ENCODE measurements at places on chromosomes 1 and 21.

- no peak for DNase-seq
Observed at GRCh38 chr1:90726425-90726985, 9.4 kb upstream of the BARHL2 start.

DNA sequence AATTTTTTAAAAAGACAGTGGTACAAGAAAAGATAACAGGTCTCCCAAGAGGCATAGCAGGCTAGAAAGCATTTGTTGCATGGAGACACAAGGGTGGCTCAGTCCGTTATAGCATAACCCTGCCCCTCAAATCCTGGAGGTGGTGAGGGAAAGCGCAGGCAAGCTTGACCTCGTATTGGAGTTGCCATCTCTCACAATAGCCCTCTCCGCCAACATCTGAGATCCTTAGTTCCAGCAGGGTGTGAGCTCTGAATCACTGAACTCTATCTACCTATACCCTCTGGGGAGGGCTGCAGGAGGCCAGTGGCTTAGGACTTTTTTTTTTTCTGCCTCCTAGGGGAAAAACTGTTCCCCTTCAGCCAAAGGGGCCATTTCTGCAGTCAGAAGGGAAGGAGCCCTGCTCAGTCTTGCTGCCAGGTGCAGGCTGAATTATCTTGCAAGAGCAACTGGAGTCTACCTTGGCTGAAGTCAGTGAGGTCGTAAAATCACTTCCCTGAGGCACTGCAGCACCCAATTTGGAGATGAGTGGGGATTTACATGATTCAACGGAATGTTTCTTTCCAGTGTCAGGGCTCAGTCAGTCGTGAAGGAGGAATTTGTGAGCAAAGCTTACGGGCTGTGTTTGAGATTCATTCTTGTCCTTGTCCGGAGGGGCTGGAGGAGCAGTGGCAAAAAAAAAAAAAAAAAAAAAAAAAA lies 17.2 kb upstream of the C8A start:
- DNase-seq, result no peak

- DNase-seq, result no peak
Observed at GRCh38 chr1:40392221-40392620, 18.7 kb downstream of the SMAP2 start.

DNA sequence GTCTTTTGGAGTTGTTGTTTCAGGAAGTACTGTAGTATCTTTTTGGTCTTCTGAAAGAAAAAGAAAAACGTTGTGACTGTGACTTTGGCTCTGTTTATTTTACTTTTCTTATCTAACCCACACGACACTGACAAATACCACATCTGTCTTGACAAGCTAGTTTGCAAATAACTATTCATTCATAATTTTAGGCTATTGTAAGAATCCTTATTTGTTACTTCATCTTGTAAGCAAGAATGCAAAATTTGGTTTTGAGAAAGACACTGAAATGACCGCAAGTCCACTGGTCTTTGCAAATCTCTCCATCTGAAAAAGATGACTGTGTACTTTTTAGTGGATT lies 12.7 kb downstream of the TGFB2 start:
- no peak for DNase-seq

DNA sequence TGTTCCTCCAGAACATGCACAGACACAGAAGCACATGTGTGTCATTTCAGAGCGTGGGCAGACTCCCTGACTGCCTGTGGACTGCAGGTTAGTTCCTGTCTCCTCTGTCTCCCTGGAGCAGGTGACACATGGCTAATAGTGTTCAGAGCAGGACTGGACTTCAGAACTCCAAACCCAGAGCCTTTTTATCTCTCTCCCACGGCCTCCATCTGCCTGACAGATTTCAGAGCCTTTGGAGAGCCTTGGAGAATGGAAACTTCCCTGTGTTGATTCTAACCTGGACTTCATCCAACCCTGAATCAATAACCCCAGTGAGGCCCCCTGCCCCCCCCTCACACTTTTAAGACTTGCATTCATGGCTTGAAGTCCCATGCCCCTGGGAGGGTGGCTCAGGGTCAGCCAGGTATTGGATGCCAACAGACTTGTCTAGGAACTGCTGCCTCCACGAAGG lies 44.4 kb downstream of the C1orf198 start:
- DNase-seq, result no peak

DNA sequence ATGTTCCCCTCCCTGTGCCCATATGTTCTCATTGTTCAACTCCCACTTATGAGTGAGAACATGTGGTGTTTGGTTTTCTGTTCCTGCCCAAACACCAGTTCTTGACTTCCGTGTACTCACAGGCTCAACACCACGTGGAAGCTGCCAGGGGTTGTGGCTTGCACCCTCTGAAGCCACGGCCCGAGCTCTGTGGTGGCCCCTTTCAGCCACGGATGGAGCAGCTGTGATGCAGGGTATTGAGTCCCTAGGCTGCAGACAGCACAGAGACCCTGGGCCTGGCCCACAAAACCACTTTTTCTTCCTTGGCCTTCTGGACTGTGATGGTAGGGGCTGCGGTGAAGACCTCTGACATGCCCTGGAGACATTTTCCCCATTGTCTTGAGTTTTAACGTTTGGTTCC lies 111.6 kb downstream of the SYT14 start:
- DNase-seq, result no peak

DNA sequence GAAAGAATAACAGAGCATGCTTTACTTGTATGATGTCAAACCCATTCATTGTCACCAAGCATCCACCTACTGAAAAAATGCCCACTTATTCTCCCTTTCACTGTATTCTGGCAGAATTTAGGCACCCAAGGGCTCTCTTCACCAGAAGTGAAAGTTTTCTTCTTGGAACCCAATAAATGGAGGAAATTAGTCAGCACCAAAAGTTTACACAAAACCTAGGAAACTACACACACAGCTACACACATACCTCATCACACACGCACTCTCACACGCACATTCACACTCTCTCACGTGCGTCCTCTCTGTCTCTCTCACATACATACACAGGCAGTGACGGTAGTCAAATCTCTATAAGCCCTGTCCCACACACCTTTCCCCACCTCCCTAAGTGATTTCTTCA lies 37.6 kb downstream of the MCOLN2 start:
- no peak for DNase-seq

DNA sequence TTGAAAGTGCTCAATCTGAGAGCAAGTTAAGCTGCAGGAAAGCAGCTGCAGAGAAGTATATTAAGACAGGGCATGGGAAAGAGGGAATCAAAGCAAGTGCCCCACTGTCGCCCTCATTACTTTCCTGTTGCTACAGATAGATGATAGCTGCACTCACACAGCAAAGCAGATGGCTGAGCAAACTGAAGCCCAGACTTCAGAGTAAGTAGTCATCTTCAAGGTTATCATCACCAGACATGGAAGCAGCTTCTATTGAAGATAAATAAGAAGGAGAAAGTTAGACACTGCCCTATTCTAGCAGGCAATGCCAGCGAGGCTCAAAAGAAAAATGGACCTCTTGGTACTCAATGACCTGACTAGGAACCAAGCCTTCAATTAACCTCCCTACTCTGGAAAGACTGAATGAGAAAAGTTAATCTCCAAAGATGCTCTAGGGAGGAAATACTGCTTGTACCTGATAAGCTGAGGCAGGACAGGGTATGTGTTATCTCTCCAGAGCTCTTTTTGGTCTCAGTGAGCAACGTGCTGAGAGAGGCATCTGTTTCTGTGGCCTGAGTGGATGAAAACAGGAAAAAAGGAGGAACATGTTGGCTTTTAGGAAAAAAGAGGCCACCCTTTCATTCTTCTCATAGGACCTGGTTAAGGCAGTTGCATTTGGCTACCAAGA lies 11.1 kb upstream of the MRPL9 start:
- DNase-seq, result no peak

- no peak for DNase-seq
Observed at GRCh38 chr1:36731226-36732014, 248.7 kb upstream of the CSF3R start.

DNA sequence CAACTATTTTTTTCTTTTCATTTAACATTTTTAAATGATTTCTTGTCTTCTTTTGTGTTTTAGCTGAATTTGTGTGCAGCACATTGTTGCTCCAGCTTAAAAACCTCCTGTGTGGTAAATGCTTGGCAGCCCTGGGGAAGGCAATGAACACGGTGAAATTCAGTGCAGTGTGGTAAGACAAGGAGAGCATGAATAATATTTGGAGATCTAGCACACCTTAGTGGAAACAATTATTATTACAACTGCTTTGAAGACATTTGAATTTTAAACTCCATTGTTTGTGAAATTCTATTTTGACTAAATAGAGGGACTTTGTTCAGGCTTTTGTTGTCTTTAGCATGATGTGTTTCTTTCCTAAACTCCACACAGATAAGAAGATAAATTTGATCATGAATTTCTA lies 242.6 kb upstream of the CXADR start:
- no peak for DNase-seq

GRCh38 chr1:25068829-25069228 lies 138.8 kb upstream of the RUNX3 start:
- DNase-seq, result no peak

- DNase-seq, result no peak
Observed at GRCh38 chr1:168261390-168261789, 19.3 kb upstream of the TBX19 start.

- DNase-seq, result no peak
Observed at GRCh38 chr1:43711049-43711448, 3.7 kb downstream of the ST3GAL3 start.

DNA sequence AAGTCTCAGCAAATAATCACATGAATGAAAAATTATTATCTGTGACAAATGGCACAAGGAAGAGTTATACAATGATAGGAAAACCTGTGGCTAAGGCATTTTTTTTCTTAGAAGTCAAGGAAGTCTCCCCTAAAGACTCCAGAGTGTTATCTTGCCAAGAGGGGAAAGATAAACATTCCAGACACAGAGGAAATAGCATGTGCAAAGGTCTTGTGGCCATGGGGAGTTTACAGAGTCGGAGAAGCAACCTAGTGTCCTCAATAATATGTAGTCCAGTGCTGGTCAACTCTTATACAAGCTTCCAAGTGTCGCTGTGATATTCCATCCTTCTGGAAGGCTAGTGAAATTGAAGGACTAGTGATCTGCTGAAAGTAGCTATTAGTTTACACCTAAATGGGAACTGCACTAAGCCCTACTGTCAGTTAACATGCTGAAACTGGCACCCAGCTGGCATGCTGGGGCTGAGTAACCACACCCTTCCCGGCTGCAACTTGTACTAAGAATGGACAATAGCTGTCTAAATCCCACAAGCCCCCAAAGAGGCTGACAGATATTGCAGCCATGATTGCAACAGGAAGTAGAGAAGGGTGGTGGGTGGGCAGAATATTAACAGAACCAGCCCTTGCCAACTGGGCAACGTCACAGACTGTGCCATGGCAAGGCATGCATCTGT lies 11.5 kb upstream of the ATP1B1 start:
- no peak for DNase-seq

- DNase-seq, result no peak
Observed at GRCh38 chr1:58391056-58391455, 155.5 kb downstream of the OMA1 start.

- no peak for DNase-seq
Observed at GRCh38 chr1:168230709-168231108, 4.9 kb downstream of the SFT2D2 start.

- DNase-seq, result no peak
Observed at GRCh38 chr1:179881642-179882252, 338 bp upstream of the TOR1AIP1 start.

DNA sequence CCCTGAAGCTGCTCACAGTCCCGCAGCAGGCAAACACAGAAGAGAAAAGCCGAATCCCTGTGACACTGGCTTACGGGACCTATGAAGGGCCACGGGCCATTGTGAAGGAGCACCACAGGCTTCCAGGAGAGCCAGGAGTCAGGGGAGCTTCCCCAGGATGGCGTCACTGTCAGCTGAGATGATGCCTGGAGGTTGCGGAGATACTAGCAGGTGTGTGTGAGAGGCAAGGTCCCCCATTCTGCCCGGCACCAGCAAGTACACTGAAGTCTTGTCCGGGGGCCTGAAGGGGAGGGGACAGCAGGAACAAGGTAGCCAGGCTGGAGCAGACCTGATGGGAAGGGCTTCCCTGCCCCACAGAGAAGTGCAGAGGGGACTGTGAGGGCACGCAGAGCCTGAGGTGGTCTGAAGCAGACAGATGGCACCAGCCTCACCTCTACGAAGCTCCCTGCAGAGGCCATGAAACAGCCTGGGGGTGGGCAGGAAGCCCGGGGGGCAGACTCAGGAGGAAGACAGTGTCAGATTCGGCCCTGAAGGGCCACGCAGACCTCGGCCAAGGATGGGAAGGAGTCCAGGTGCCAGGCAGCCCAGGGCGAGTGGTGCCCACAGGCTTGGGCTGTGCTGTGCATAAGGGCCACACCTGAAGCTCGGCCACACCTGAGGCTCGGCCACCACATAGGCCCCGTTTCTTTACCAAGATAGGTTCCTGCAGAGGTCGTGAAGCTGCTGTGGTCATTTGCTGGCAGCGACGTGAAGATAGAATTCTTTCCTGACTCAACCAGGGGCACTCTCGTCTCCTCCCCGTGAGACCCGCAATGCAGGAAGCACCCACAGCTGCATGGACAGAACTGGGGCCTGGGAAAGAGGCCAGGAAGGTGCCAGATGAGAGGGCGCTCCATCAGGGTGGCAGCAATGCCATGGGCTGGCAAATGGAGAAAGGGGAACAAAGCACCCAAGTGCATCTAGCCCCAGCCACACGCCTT lies 10.1 kb downstream of the TCP10L start:
- no peak for DNase-seq

DNA sequence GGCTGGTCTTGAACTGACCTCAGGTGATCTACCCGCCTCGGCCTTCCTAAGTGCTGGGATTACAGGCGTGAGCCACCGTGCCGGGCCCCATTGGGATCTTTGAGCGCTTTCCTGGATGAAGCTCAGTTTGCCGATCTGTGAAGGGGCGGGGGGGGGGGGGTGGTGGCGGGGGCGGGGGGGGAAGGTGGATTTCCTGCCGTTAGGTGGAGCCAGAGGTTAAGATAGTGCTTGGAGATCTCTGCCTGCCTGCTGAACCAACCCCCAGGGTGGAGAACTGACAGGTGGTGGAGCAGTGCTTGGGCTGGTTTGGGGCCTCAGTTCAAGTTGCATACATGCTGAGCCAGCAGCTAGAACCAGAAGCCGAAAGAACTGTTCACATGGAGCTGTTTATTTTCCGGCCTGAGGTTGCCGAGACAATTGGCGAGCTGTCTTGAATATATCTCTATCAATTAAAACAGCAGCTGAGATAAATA lies 1.7 kb downstream of the TMCC2 start:
- DNase-seq, result peak; percentile 42

- no peak for DNase-seq
Observed at GRCh38 chr1:193062698-193063463, 3.5 kb downstream of the RO60 start.

DNA sequence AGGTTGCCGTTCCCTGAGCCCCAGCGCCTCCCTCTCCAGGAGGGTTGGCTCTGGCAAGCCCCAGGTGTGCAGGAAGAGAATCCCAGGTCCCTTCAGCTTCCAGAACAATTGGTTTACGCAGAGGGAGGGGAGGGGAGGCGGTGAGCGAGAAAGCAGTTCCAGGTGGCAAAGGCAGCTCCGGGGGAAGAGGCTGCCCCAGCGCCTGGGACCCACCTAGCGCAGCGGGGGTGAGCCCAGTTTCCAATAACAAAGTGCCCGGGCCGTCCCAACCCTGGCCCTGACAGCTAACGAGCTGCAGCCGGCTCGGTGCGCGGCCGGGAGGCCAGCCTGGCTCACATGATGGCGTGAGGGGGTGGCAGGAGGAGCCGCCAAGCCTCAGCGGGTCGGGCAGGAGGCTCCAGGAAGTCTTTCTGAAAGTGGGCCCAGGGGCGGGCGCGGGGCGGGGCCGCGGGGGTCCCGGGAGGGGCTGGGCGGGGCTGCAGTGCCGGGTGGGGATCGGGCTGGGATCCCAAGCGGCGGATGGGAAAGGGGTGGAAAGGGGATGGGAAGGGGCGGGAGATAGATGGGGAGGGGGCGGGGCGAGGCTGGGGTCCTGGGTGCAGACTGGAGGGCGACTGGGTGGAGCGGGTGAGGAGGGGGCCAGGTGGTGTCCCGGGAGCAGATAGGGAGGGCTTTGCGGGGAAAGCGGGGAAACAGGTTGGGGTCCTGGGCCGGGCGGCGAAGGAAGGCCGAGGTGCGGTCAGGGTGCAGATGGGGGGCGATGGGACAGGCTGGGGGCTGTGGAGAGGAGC lies 22.8 kb downstream of the DHRS3 start:
- no peak for DNase-seq

Data from stimulated activated CD4-positive, alpha-beta T cell treated with anti-CD3 and anti-CD28 coated beads, Interleukin-1b, Interleukin-23, amount 100 ng/mL, for 4 hours (primary cell).